ENCODE measurements at places on chromosomes 3 and 15.

GRCh38 chr3:191139736-191140135 lies 59.3 kb upstream of the OSTN start:
- no peak for DNase-seq

GRCh38 chr3:146968204-146968651 lies 363.1 kb upstream of the PLSCR5 start:
- DNase-seq = peak; percentile 2

DNA sequence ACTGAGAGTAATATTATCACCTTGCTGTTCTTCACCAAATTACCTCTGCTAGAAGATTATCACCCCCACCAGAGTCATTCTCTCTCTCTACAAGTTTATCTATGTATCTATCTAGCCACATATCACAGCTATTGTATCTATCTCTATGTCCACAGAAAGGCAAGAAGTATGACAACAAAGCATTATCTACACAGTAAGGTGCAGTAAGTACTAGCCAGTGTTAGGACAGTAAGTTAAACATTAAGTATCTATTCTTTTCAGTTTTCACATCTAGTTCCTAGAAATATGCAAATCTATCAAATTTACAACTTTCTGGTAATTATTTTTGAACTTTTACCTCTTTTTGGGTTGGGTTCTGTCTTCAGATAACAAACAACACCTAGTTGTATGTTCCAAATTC lies 26.5 kb upstream of the XXYLT1 start:
- no peak for DNase-seq

- DNase-seq = no peak
Observed at GRCh38 chr3:16374047-16374934, 109.3 kb downstream of the OXNAD1 start.

DNA sequence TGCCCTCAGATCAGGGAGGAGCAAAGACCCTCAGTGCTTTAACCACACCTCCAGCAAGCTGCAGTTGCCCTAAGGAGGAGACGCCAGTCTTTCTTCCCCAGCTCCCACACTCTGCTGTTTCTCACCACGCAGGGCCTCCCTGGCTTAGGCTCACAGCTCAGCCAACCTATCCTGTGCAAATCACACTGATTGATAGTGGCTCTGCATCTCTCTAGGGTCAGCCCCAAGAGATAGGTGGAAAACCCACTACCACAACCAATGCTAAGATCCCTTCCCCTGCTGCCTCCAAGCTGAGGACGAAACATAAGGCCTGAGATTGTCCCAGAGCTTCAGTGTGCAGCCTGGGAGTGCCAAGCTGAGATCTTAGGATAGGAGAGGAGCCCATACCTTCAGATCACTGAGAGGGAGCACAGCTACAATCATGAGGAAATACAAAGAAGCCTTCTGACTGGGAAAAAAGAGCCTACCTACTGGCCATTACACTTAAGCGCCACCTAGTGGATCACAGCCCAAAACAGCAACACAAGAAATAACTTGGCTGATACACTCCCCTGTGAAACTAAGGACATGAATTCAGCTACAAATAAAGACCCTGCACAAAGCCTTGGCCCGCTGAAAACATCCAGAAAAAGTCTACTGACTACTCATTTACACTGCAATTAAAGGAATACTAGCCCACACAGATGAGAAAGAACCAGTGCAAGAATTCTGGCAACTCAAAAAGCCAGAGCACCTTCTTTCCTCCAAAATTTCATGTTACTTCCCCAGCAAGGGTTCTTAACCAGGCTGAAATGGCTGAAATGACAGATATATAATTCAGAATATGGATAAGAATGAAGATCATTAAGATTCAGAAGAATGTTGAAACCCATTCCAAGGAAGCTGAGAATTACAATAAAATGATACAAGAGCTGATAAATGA lies 271.5 kb upstream of the DCBLD2 start:
- DNase-seq = peak; percentile 26

- DNase-seq = no peak
Observed at GRCh38 chr3:197027896-197028727, 1.5 kb downstream of the MELTF start.

DNA sequence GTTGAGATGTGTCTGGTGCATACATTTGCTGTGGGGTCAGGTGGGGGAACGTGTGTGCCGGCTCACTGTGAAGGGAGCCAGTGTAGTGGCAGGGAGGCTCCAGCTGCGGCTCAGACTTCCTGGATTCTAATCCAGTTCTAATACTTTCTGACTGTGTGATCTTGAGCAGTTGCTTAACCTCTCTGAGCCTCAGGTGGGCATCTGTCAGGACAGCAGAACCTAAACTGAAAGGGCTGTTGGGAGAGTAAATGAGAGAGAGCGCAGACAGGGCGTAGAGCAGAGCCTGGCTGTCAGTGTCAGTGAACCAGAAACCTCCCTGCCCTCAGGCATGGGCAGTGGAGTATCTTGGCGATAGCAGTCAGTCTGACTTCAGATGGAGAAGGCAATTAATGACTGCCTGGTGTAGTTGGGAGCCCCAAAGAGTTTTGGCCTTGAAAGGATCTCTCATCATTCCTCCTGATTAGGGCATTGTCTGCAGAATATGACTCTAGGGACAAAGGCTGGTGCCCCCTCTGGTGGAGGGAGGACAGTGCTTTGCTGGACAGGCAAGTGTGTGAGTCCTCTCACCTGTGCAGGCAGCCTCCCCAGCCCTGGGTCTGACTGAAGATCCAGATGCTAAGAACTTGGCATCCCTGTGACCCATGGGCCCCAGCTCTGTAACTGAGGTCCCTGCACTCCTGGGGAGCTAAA lies 9.6 kb downstream of the KBTBD13 start:
- no peak for DNase-seq

DNA sequence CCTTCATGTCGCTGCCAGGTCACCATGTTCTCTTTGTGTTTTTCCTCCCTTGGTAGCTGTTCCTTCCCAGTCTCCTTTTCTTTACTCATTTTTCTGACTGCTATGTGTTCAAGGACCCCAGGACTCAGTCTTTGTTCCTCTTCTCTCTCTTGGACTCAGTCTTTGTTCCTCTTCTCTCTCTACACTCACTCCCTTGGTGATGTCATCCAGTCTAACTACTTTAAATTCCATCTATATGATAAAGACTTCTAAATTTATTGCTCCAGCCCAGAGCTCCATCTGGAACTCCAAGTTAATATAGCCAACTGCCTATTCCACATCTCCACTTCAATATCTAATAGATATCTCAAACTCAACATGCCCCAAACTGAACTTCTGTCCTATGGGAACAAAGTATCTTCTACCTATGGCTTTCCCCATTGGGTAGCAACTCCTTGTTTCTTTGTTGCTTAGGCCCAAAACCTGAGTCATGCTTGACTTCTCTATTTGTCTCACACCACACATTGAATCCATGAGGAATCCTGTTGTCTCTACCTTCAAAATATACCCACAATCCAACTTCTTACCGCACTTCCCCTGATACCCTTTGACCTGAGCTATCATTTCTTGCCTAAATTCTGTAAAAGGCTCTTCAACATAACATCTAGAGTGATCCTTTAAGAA lies 4.9 kb upstream of the DYNC1LI1 start:
- peak; percentile 38 for DNase-seq

GRCh38 chr3:193883551-193883950 lies 252.4 kb upstream of the HES1 start:
- no peak for DNase-seq

DNA sequence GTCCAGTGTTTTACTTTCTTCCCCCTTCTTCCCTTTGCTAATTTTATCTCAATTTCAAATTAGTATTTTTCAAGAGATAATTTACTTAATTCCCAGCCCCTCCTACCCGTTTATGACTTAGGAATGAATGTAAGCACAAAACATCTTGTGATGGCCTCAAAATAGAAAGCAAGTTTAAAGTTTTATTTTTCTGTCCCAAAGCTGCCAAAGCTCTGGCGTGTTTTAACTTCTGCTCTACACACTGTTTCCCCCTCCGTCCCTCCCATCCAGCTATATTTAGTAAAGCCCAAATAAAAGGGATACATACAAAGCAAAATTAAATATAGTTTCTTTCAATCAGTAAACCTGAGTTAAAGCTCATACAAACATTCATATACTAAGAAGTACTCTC lies 59.9 kb downstream of the IGF2BP2 start:
- peak; percentile 34 for DNase-seq

DNA sequence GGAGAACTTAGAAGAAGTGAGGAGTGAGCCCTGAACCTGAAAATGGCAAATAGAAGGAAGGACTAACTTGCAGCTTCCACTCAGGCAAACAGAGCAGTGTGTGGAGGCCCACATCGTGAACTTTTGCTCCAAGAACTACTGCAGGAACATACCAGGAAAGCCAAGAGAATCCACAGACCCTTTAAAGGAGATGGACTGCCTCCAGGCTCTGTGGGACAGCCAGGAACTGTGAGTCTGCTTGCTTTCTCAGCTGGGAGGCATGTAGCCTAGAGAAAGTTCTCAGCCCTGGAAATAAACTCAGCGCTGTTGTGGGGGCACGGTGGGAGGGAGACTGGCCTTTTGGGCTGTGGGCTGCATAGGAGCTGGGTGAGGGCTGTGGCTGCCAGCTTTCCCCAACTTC lies 93.0 kb downstream of the SNRK start:
- DNase-seq = peak; percentile 75

GRCh38 chr3:19559724-19560442 lies 374.1 kb downstream of the EFHB start:
- no peak for DNase-seq

DNA sequence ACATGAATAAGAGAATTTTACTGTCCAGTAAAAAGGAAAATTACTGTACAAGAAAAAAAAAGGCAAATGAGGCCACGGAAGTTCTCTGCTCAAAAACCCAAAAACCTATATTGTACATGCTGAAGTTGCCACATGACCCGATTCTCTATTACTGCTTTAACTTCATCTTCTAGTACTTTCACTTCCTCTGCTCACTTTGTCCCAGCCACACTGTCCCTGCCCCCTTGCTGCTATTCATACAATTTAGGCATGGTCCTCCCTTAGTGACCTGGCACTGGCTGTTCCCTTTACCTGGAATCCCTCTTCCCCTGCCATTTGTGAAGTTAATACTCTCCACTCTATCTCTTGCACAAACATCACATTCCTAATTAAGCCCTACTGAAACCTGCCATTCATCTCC lies 457.4 kb downstream of the MAGI1 start:
- DNase-seq = no peak

- no peak for DNase-seq
Observed at GRCh38 chr3:45693941-45694521, 4.8 kb downstream of the SACM1L start.

GRCh38 chr3:35946854-35947515 lies 307.7 kb downstream of the ARPP21 start:
- DNase-seq = peak; percentile 20

DNA sequence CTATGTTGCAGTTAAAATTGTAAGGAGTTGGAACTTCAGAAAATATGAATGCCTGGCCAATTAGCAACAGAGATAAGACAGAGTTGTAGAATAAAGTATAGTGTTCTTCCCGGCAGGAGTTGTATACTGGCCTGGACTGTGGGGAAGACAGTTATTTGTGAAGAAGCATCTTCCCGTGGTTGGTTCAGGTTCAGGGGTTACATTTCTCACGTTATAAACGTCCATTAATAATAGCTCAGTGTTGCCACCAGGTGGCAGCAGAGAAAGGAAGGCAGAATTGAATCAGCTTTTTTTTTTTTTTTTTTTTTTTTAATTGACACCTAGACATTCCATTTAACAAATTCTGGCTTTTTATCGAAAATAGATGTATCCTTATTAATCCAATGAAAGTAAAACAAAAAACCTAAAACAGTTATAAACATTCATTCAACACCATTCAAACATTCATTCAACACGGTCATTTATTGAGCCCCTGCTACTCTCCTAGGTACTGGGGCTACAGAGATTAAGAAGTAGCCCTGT lies 66.4 kb upstream of the NR2E3 start:
- peak; percentile 51 for DNase-seq

Measured in umbilical cord (tissue), 2 donors.